ENCODE measurements at places on chromosomes 12 and 14.
A peak's percentile ranks its signal among the peaks of the same experiment; 100 is the strongest.

DNA sequence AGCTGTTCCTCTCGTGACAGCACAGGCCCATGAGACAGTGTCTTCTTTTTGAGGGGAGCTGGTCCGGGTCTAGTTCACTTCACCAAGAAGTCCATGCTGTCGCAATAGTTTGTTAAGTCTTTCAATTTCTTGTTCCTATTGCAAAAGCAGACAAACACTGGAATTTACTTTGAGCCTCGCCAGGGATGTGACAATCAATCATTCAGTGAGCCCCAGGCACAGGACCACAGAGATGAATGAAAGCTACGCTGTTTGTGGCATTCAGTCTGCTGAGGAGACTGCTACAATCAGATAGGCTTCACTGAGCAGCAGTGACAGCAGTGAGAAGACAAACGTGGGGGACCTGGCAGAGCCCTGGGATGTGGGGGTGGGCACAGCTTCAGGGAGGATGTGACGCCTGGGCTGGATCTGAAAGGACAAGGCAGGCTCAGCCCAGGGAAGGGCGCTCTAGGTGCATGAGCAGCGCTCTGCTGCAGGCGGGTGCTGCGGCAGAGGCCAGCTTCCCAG lies 35.5 kb downstream of the TCTN1 start:
- DNase-seq, result no peak

DNA sequence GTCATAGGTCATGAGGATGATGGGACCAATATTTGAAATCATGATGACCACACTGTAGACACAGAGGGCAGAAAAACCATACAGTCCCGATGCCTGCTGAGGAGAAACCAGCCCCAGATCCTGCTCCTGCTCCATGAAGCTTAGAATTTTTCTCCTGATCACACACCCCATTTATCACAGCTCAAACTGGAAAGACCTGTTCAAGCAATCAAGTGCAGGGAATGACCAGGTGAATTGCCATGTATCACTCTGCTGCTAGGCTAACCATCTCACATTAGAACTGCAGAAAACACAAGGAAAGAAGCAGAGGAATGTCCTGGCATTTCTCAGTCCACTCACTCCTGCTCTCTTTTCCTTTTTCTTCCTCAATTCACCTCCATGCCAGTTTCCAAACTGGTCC lies 18.1 kb downstream of the MANSC1 start:
- DNase-seq, result no peak

DNA sequence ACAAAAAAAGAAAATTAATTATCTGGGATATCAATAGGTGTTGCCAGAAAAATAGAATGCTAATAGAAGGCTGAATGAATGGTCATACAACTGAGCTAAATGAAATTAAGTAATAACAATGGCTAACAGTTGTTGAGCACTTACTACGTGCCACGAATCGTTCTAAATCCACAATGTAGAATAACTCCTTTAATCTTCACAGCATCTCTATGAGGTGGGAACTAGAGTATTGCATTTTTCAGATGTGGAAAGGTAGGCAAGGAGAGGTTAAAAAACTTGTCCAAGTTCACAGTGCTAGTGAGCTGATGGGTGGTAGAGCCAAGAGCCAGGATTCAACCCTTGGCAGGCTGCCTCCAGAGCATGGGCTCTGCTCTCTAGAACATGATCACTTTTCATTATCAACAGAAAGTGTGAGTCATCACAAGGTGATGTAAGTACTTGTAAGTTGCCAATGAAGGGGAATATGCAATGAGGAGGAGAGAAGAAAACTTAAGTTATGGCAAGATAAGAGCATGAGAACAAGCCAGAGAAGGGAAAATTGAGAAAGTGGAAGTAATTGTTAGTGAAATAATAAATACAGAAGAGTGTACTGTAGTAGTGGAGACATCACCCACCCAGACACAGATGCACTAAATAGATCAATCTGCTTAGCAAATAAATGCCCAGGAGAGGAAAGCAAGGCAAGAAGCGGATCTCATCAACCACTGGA lies 122.1 kb downstream of the PRKD1 start:
- peak; percentile 28 for DNase-seq

- DNase-seq, result no peak
These were observed 80.0 kb downstream of the LGMN start for GRCh38 chr14:92668276-92668973.

DNA sequence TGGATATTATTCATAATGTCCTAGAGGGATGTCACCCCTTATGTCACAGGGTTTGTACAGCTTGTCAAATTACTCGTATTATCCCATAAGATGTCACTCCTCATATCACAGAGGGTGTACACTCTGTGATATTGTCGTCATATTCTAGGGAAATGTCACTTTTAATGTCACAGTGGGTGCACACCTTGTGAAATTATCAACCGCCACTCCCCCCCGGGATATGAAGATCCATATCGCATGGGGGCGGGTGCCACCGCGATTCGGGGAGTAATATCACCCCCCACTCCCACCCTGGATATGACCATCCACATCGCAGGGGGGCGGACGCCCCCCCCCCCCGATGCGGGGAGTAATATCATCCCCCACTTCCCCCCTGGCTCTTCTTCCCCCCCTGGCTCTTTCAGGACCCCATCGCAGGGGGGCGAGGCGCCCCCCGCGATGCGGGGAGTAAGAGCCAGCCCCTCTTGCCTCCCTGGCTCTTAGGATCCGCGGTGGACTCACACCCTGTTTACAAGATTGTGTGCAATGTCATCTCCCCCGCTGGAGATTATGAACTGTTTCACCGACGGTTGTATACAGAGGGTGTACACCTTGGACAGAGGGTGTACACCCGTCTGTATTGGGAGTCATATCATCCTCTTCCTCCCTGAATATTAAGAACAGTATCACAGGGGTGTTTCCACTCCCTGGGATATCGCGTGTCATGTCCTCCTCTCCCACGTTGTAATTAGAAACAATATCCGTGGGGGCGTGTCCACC lies 92.8 kb downstream of the FRMD6 start:
- no peak for DNase-seq

DNA sequence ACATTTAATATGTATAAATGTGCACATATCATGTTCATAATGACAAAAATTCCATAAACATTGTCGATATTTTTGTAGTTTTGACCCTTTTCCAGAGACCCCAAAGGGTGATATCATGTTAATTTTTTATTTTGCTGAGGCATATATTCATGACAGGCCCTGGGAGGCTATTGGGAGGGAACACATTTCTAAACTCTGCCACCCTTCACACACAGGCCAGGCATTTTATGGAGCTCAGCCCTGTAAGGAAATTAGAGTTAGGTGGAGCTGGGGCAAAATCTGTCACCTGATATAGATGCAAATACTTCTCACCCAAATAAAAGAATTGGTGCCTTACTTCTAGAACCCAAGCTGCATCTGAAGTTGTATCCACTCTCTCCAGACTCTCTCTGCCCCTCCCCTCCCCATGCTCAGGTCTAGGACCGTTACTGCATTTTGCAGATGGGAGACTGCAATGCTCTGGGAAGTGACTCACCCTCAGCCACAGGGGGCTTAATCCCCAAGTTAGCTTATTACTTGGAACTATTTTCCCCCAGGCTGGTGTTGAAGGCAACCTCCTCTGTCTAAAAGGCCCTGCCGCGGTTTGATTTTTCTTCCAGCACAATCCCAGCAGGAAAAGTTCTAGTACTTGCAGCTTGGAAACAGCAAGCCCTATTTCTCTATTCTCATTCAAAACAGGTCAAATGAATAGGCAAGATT lies 238.9 kb downstream of the EMP1 start:
- DNase-seq, result no peak

DNA sequence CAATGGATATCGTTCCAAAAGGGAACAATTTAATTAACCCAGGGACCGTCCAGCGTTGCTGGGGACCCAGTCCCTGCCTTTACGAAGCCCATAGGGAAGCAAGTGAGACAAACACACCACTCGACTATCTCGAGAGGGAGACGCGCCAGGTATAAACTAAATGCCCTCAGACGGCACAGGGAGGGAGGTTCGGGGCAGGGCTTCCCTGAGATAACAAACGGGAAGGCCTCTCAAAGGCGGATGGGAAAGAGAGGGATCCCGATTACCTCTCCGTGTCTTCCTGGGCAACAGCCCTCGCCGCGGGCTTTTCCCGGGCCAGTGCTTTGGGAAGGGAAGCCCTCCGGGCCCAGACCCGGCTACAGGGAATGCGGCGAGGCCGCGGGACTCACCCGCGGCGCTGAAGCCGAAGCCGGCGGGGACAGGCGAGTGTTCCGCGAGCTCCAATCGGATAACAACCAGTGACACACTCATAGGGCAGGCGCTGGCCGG lies 390 bp downstream of the BRAP start:
- DNase-seq, result no peak

- DNase-seq, result no peak
These were observed 20.9 kb upstream of the PLXNC1 start for GRCh38 chr12:94127239-94128131.

DNA sequence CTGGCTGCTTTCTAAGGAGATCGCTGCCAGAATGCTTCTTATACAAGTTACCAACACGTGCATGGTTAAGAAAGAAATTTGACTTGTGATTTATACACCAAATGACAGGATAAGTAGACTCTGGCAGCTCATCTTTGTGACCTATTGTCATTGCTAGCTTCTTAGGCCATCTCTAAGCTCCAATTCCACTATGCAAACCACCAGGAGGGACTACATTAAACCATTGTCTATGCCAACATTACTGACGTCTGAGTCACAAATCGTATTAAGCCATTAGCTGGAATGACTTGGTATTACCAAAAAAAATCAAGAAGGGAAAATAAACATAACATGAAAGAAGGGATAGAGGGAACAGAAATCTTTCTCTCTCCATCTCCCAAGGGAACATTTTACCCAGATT lies 15.8 kb upstream of the VPS33A start:
- DNase-seq, result no peak

DNA sequence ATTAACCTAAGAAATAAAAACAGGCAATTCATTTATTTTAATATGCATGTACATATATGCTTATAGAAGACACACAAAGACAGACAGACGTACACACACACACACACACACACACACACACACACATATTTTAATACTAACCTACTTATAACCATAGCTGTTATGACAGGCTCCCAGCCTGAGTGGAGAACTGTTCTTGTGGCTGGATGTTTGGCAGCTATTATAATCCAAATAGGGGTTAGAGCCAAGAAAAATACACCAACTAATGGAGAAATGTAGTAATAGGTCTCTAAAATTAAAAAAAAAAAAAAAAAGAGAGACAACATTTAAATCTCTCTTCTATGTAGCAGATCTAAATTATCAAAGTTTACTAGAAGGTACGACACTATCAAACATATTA lies 91.8 kb downstream of the SLC41A2 start:
- DNase-seq, result no peak

GRCh38 chr12:1911598-1912575 lies 6.6 kb downstream of the CACNA2D4 start:
- DNase-seq, result no peak

- no peak for DNase-seq
These were observed 145.3 kb downstream of the CACNA1C start for GRCh38 chr12:2198005-2198501.

GRCh38 chr14:38185671-38186070 lies 22.0 kb upstream of the SSTR1 start:
- DNase-seq, result no peak

DNA sequence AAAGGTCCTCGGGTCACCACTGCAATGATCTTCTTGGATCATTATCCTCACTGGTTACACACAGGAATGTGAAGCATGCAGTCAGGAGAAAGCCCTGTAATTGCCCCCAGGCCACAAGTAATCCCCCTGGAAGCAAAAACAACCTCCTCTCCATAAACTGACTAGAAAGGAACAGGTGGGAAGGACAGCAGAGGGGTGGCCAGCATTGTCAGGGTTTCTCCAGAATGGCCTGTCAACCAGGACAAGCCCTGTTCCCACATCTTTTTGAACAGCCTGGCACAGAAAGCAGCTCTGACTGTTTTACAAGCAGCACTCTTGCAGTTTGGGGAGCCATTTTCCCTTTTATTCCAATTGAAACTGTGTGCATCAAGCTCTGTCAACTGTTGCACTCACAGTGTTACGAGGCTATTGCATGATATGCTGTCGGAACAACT lies 36.1 kb downstream of the TMCC3 start:
- DNase-seq, result no peak

GRCh38 chr14:70077720-70078119 lies 111.0 kb downstream of the SLC8A3 start:
- DNase-seq, result no peak

DNA sequence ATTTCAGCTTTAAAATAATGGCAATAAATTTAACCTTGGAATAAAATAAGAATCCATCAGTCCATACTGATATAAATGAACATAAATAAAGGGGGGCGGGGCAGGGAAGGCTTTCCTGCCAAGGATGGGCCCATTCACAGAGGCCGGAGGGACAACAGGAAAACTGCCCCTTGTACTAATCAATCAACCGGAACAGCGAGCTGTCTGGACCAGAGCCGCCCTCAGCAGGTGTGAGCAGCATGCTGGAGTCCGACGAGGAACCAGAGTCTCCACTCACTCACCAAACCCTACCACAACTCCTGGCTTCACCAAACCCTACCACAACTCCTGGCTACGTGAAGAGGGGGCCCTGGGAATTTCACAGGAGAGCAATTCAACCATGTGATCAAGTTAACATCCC lies 51.3 kb downstream of the RIMBP2 start:
- no peak for DNase-seq

DNA sequence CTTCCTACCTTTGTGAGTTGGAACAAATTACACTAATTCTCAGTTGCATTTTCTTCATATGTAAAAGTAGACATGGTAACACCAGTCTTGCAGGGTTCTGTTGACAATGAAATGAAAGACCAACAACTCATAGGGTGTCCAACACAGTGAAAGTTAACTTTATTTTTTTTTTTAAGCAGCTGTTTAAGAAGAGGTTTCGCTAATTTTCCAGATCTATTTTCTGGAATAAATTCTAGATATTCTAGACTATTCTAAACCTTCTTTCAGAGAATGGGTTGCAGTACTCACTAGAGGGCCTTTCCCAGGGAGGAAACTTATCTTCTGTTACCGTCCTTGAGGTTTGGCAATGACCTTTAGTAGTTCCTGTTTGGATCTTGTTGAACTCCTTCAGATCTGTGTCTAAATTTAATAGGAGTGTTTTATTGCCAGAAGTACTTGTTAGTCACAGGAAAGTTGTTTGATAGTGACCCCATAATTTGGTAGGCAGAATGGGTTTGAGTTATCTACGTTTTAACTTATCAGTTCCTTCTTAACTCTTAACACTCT lies 2.8 kb upstream of the ART4 start:
- DNase-seq, result no peak

GRCh38 chr12:108653082-108653516 lies 19.4 kb upstream of the SELPLG start:
- DNase-seq, result no peak

- DNase-seq, result no peak
These were observed 155.9 kb upstream of the RBM19 start for GRCh38 chr12:114122016-114122415.

Measured in NCI-H2171 (cell line).